Posterior vena cava (tissue), 2 donors: ENCODE measurements at places on chromosomes 4 and X. TPM values are rescaled to one million over a fixed set of nuclear protein-coding genes. Genes with fewer than 3 reads are reported as not detected.

The GABRE gene
- 19.2 TPM for total RNA-seq

The CLCN3 gene
- 17.0 TPM for total RNA-seq

The PRRG3 gene
- 5.1 TPM for total RNA-seq

The HPGDS gene
- 7.5 TPM for total RNA-seq

The SNX12 gene
- 54.6 TPM for total RNA-seq

The GAGE1 gene
- not detected for total RNA-seq

The DCX gene
- 0.10 TPM for total RNA-seq

The UGDH gene
- total RNA-seq: 107 TPM

The NSG1 gene
- total RNA-seq: 0.42 TPM

The PRR32 gene
- not detected for total RNA-seq

The PWWP3B gene
- total RNA-seq: 0.38 TPM

The SAT1 gene
- total RNA-seq: 154 TPM

The TCP11X2 gene
- not detected for total RNA-seq

The XG gene
- total RNA-seq: 7.9 TPM

The NEUROG2 gene
- not detected for total RNA-seq

The CXCL3 gene
- 3.9 TPM for total RNA-seq

The CDKL2 gene
- total RNA-seq: 1.3 TPM

The DTHD1 gene
- 0.37 TPM for total RNA-seq

The LINC00632 gene
- total RNA-seq: 829 TPM

The MSN gene
- 342 TPM for total RNA-seq

The NXF2B gene
- not detected for total RNA-seq

The FAT1 gene
- total RNA-seq: 75.5 TPM

The AMER1 gene
- 5.2 TPM for total RNA-seq

The CCDC149 gene
- 36.4 TPM for total RNA-seq

The NUP62CL gene
- total RNA-seq: not detected

The NOA1 gene
- total RNA-seq: 10.3 TPM

The RBBP7 gene
- 98.7 TPM for total RNA-seq

The CFI gene
- 21.1 TPM for total RNA-seq

The ADH7 gene
- total RNA-seq: not detected

The TEC gene
- 3.2 TPM for total RNA-seq

The NXF2 gene
- not detected for total RNA-seq

The ATOH1 gene
- total RNA-seq: not detected

The MAEA gene
- total RNA-seq: 43.7 TPM

The PRKG2 gene
- 0.86 TPM for total RNA-seq

The SMIM31 gene
- total RNA-seq: not detected

The PPARGC1A gene
- 20.7 TPM for total RNA-seq

The STARD8 gene
- 9.1 TPM for total RNA-seq

The MED12 gene
- total RNA-seq: 33.0 TPM

The DCAF12L2 gene
- 1.1 TPM for total RNA-seq

The TCP11X1 gene
- not detected for total RNA-seq

The MAGEA12 gene
- not detected for total RNA-seq

The CXXC4 gene
- total RNA-seq: 0.14 TPM

The TRIM60 gene
- not detected for total RNA-seq

The GYPE gene
- total RNA-seq: 1.00 TPM

The USP17L20 gene
- not detected for total RNA-seq

The AREG gene
- 2.9 TPM for total RNA-seq

The MAGEC3 gene
- total RNA-seq: 0.28 TPM

The PARM1 gene
- total RNA-seq: 94.5 TPM

The GALNT7 gene
- total RNA-seq: 10.2 TPM

The MAD2L1 gene
- 2.7 TPM for total RNA-seq

The DMRTC1 gene
- not detected for total RNA-seq
